ENCODE measurements at places on chromosomes 7 and 10. TPM values are rescaled to one million over a fixed set of nuclear protein-coding genes. Genes with fewer than 3 reads are reported as not detected.

CDCA7L gene
- total RNA-seq, result 101 TPM

OTUD1 gene
- 7.0 TPM for total RNA-seq

TMEM26 gene
- total RNA-seq, result not detected

PCLO gene
- total RNA-seq, result not detected

BUD23 gene
- total RNA-seq, result 108 TPM

INHBA gene
- not detected for total RNA-seq

CPN1 gene
- total RNA-seq, result not detected

NEUROG3 gene
- 1.3 TPM for total RNA-seq

AKR1C4 gene
- not detected for total RNA-seq

SFTPD gene
- total RNA-seq, result not detected
